ENCODE measurements at places on chromosomes 3 and 15. TPM values are rescaled to one million over a fixed set of nuclear protein-coding genes. Genes with fewer than 3 reads are reported as not detected.

The KCNH8 gene
- 0.05 TPM for total RNA-seq

DNA sequence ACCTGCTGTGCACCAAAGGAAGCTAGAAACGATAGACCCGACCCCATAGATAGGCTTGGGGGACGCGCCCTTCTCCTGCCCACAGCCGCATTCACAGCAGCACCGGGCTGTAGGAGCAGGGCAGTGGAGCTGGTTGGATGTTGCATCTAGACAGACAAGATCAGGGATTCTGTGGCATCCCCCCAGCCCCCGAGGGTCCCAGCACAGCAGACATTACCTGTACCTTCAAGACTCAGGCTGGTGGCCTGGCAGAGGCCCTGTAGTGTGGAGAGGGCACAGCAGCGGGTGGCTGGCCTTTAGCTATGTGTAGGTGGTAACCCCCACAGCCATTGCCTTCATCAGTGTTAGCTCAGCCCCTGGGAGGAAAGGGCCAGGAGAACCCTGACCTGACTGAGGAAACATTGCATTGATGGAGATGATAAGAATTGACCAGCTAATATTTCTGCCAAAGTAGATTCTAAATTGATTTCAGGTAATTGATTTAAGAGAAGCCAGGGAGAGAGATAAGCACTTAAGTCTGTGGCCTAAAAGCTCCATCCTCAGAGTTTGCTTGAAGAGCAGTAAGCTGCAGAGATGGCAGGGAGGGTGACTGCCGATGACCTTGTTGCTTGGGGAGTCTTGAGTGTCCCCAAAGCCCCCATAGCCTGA, 269.4 kb downstream of the TLE3 start:
- no peak for DNase-seq

- no peak for DNase-seq
Measured at GRCh38 chr15:37516621-37517020, 416.3 kb upstream of the MEIS2 start.

- DNase-seq = no peak
Measured at GRCh38 chr3:85476891-85477495, 518.2 kb downstream of the CADM2 start.

The COL6A6 gene
- 0.92 TPM for total RNA-seq
